ENCODE measurements at places on chromosomes 2 and 18.

DNA sequence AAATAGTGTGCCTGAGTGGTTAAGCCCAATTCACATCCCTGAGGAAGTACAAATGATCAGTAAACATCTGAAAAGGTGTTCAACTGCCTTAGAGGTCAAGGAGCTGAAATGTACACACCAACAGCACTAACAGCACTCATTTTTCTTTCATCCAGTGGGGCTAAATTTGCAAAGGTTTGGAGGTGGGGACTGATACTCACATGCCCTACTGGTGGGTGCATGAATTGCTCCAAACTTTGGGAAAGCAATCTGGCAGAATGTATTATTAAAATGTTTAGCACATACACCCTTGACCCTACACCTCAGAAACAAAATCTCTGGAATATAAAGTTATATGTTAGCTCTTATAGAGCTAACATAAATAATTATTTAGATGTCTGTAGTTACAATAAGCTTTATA lies 19.0 kb upstream of the FAM178B start:
- no peak for DNase-seq

GRCh38 chr2:237165405-237166276 lies 80.0 kb downstream of the COPS8 start:
- DNase-seq = no peak

DNA sequence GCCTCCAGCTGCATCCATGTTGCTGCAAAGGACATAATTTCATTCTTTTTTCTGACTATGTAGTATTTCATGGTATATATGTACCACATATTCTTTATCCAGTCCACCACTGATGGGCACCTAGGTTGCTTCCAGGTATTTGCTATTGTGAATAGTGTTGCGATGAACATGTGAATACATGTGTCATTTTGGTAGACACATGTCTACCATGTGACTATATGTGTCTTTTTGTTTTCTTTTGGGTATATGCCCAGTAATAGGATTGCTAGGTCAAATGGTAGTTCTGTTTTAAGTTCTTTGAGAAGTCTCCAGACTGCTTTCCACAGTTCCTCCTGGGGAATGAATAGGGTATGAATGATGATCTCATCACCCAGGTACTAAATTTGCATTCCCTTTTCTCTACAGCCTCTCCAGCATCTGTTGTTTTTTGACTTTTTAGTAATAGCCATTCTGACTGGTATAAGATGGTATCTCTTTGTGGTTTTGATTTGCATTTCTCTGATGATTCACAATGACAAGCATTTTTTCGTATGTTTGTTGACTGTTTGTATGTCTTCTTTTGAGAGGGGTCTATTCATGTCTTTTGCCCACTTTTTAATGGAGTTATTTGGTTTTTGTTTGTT lies 35.6 kb upstream of the FEZ2 start:
- DNase-seq = no peak

DNA sequence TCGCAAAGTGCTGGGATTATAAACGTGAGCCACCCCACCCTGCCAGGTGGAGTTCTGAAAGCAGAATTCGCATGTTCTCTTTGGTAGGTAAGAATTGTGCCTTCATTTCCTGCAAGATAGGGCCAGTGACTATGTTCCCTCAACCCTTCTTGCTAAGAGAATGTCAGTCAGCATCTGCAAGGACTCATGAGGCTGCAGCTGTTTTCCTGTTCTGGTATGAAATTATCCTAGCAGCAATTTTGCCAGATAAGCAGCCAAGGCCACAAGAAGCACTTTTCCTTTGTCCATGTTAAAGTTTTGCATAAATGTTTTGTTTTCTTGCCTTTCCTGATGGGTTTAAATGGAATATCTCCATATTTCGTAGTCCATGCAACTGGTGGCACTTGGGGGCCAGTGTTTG lies 6.8 kb upstream of the ARHGAP28 start:
- DNase-seq = no peak

- peak; percentile 32 for DNase-seq
Observed at GRCh38 chr2:3651691-3652648, 6.0 kb upstream of the ALLC start.

DNA sequence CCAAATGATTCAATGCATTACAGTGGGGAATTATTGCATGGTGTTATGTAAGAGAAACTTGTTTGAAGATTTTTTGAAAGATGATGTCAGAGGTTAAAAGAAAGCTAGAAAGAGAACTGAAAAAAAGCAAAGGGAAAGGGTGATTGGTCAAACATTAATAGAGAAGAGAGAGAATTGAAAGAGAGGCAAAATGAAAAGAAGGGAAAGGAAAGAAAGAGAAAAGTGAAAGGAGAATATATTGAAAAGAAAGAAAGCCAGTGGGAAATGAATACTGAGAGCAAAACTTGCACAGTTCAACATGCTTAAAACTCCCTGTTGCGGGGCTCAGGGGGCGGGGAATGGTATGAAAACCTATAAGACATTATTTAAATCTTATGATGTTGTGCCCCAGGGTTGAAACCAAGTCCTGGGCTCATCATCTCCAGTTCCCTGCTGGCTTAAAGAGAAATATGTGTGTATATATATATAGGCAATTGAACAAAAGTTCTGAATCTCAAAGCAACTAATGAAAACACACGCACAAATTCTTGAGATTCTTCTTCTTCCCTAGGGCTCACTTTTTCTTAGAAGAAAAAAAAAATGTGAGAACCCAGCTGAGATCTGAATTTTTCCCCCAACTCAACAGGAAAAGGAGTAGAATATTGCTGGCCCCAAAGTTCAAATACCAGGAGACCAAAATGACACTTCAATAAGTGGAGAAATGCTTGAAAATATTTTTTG lies 2045.9 kb upstream of the CELF4 start:
- no peak for DNase-seq

Data from activated gamma-delta T cell (primary cell).